HepG2 (cell line): ENCODE measurements at places on chromosomes 2 and 18.

- no peaks in the 10 kb centered on the region for H3K27me3 ChIP-seq
- no peak overlapping the region for H3K4me3 ChIP-seq
- H3K4me1 ChIP-seq = peaks cover 48% of the 10 kb centered on the region
Observed at GRCh38 chr2:100776445-100776844, 43.5 kb upstream of the NPAS2 start.

GRCh38 chr2:239259173-239259572, 141.6 kb downstream of the HDAC4 start:
- H3K4me3 ChIP-seq = no peak overlapping the region
- no peak overlapping the region for H3K27ac ChIP-seq
- H3K4me1 ChIP-seq = peaks cover 32% of the 10 kb centered on the region
- H3K27me3 ChIP-seq = no peaks in the 10 kb centered on the region
- H3K36me3 ChIP-seq = no peaks in the 10 kb centered on the region
- DNase-seq = no peak

DNA sequence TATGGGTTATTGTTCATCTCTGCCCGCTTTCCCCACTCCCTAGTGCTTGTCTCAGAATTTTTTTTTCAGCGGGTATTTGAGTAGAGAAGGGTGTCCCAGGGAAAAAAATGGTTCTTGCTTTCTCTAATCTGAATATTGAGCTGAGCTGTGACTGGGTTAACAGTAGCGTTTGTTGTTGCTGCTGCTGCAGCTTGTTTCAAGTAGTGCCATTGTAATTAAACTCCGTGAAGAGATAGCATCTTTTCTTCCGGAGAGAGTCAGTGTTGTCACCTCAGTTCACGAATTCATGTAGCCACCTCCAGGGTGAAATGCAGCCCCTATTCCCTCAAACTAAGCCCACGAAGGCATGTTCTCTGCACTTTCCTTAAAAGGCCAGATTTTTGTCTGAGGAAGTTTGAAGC, 1.5 kb upstream of the AAK1 start:
- peak overlapping the region; percentile 94; the same call in 1 of the 2 replicates for H3K4me3 ChIP-seq
- peaks cover 3% of the 10 kb centered on the region; the same call in 1 of the 3 replicates for H3K27me3 ChIP-seq
- H3K4me1 ChIP-seq = peaks cover 41% of the 10 kb centered on the region
- DNase-seq = no peak
- H3K36me3 ChIP-seq = no peaks in the 10 kb centered on the region
- no peak overlapping the region for H3K27ac ChIP-seq

DNA sequence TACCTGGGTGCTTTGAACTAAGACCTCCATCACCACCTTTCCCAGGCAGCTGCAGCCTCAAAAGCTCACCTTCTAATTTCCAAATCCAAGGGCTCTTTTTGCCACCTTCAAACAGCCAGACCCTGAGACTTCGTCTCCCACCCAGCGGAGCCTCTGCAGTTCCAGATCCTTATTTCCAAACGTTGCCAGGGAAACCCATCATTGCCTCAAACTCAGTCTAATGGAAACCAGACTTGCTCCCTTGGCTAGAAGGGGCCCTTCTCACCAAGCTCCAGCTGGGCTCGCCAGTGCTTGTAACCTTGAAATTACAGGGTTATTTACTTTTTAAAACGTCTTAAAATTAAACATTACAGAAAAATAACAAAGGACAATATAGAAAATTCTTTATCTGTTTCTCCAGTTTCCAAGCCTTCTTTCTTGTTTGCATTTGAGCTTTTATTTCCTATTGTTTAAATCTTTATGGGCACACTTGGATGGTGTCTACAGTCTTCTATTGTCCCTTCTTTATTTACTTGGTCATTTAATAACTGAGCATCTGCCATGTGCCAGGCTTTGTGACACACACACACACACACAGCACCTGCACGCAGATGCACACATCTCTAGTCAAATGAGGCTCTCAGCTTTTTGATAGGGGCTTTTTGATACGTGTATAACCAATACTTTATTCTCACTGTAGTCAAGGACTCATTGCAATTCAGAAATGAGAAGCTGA, 36.1 kb downstream of the TRPM8 start:
- H3K36me3 ChIP-seq = no peaks in the 10 kb centered on the region
- no peak overlapping the region for H3K4me3 ChIP-seq
- H3K4me1 ChIP-seq = no peaks in the 10 kb centered on the region
- DNase-seq = no peak
- no peak overlapping the region for H3K27ac ChIP-seq

GRCh38 chr2:94870440-94871225, 597 bp upstream of the TEKT4 start:
- no peak overlapping the region for H3K27ac ChIP-seq
- no peaks in the 10 kb centered on the region for H3K36me3 ChIP-seq
- peaks cover 30% of the 10 kb centered on the region; the same call in 2 of the 3 replicates for H3K27me3 ChIP-seq
- no peak overlapping the region for H3K4me3 ChIP-seq
- H3K4me1 ChIP-seq = no peaks in the 10 kb centered on the region

DNA sequence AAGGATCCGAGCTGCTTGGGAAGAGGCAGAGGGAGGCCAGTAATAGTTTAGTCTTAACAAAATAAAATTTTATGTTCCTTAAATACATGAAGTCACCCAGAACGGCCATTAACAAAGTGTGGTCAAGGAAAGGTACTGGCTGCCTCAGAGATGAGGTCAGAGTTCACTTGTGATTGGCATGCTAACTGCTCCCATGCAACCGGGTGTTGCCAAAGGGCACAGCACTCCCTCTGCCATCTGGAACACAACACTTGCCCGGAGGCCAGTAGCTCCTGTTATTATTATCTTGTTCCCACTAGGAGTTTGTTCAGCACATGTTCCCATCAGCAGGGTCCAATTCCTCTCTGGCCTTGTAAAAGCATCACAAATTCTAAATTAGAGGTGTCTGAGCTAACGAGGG, 207.0 kb downstream of the CYP26B1 start:
- H3K4me1 ChIP-seq = no peaks in the 10 kb centered on the region
- DNase-seq = no peak
- H3K27ac ChIP-seq = no peak overlapping the region
- no peak overlapping the region for H3K4me3 ChIP-seq

- no peaks in the 10 kb centered on the region; the same call in 1 of the 2 replicates for H3K36me3 ChIP-seq
- H3K4me1 ChIP-seq = no peaks in the 10 kb centered on the region
- no peak overlapping the region for H3K27ac ChIP-seq
- H3K27me3 ChIP-seq = peaks cover 25% of the 10 kb centered on the region
Observed at GRCh38 chr2:31197669-31198068, 19.6 kb downstream of the CAPN14 start.

DNA sequence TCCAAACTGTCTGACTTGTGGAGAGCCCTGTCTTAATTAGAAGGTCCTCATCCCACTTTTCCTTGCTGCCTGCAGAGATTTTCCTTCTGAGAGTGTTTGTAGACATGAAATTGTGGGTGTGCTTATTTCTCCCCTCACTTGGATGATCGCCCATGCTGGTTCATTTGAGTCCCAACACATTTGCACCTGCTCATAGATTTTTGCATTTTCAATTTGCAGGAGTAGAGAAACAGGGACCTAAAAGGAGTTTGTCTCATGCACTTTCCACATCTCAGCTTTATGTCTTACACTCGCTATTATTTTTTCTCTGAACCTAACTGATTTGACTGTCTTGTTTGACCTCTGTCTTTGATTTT, 33.2 kb upstream of the FHL2 start:
- no peak for DNase-seq
- H3K4me1 ChIP-seq = 0 out of 2 replicates have a peak, but pooled peaks cover 6% of the 10 kb centered on the region
- H3K27me3 ChIP-seq = peaks cover 15% of the 10 kb centered on the region
- H3K36me3 ChIP-seq = no peaks in the 10 kb centered on the region
- H3K4me3 ChIP-seq = no peak overlapping the region

GRCh38 chr18:11040823-11041656, 108.3 kb downstream of the PIEZO2 start:
- no peaks in the 10 kb centered on the region for H3K27me3 ChIP-seq
- H3K4me1 ChIP-seq = peaks cover 61% of the 10 kb centered on the region
- DNase-seq = peak; percentile 94
- H3K4me3 ChIP-seq = peak overlapping the region; percentile 60; the same call in 1 of the 2 replicates

- H3K27me3 ChIP-seq = no peaks in the 10 kb centered on the region; the same call in 2 of the 3 replicates
- H3K4me1 ChIP-seq = peaks cover 9% of the 10 kb centered on the region; the same call in 1 of the 2 replicates
- no peaks in the 10 kb centered on the region for H3K36me3 ChIP-seq
- H3K27ac ChIP-seq = no peak overlapping the region
- DNase-seq = no peak
Observed at GRCh38 chr2:62320657-62321357, 124.9 kb downstream of the B3GNT2 start.

DNA sequence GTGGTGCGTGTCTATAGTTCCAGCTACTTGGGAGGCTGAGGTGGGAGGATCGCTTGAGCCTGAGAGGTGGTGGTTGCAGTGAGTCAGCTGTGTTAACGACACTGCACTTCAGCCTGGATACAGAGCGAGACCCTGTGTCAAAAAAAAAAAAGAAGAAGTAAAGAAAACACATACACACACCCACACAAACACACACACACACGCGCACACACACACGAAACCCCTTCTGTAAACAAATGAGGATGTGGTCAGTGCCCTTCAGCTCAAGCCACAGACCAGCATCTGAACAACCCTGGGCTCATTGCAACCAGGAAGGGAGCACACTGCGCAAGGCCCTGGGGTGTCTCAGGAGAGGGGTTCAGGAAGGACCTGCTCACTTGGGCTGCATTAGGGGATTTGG, 47.9 kb upstream of the KCNF1 start:
- no peaks in the 10 kb centered on the region for H3K36me3 ChIP-seq
- H3K4me3 ChIP-seq = no peak overlapping the region
- no peaks in the 10 kb centered on the region for H3K4me1 ChIP-seq
- no peak for DNase-seq
- no peak overlapping the region for H3K27ac ChIP-seq

DNA sequence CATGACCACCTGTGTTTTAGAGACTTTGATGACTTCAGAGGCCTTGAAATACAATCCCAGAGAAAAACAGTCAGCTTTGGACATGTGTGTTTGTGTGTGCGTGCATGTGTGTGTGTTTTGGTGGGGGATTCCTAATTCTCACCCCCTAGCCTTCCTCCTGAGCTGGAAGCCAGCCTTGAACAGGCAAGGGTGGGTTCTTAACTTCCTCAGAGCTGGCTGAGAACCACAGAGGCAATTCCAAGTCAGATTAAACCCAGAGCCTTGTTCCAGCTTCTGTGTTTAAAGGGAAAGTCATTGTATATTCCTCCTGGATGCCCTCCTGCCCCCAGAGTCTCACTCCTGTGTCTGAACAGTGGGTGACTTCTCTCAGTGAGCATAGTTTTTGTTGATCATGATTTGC, 45.2 kb upstream of the MGAT4A start:
- H3K27ac ChIP-seq = no peak overlapping the region
- H3K36me3 ChIP-seq = no peaks in the 10 kb centered on the region
- H3K4me3 ChIP-seq = no peak overlapping the region
- DNase-seq = no peak
- H3K27me3 ChIP-seq = no peaks in the 10 kb centered on the region

DNA sequence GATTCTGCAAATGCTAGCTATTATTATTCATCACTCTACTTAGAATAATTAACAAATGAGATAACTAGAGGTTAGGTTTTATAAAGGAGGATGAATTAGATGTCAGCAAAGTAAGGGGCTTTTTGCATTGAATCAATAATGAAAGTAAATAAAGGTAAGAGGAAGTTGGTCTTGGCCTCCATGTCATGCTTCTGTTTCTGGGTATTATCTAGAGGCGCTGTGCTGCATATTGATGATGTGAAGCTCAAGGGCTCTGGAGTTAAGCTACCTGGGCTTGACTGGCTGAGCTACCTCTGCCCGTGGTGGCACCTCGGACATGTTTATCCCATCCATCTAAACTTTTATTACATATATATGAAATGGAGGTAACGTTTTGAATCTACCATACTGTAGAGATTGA, 350.9 kb downstream of the PARD3B start:
- H3K4me1 ChIP-seq = peaks cover 14% of the 10 kb centered on the region
- H3K27me3 ChIP-seq = no peaks in the 10 kb centered on the region; the same call in 1 of the 2 replicates
- DNase-seq = no peak
- no peaks in the 10 kb centered on the region for H3K36me3 ChIP-seq
- H3K27ac ChIP-seq = no peak overlapping the region

DNA sequence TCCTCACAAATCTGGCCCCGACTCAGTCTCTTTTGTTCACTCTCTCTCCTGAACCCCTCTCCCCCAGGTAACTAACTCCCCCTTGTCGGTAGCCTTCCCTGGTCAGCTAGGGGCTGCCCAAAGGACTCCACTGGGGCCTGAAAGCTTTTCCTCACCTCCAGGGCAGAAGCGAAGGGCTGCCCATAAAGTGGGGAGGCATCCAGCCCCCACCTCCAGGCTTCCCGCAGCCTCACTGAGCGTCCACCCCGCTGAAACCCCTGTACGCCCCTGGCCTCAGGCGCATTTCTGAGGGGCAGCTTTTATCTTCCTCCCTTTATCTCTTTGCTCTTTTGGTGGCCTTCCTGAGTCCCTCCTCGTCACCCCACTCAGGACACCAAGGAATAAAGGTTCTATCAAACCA, 249.3 kb downstream of the CYP26B1 start:
- no peak overlapping the region for H3K4me3 ChIP-seq
- H3K27ac ChIP-seq = no peak overlapping the region
- H3K4me1 ChIP-seq = no peaks in the 10 kb centered on the region
- DNase-seq = no peak
- peaks cover 60% of the 10 kb centered on the region for H3K27me3 ChIP-seq

DNA sequence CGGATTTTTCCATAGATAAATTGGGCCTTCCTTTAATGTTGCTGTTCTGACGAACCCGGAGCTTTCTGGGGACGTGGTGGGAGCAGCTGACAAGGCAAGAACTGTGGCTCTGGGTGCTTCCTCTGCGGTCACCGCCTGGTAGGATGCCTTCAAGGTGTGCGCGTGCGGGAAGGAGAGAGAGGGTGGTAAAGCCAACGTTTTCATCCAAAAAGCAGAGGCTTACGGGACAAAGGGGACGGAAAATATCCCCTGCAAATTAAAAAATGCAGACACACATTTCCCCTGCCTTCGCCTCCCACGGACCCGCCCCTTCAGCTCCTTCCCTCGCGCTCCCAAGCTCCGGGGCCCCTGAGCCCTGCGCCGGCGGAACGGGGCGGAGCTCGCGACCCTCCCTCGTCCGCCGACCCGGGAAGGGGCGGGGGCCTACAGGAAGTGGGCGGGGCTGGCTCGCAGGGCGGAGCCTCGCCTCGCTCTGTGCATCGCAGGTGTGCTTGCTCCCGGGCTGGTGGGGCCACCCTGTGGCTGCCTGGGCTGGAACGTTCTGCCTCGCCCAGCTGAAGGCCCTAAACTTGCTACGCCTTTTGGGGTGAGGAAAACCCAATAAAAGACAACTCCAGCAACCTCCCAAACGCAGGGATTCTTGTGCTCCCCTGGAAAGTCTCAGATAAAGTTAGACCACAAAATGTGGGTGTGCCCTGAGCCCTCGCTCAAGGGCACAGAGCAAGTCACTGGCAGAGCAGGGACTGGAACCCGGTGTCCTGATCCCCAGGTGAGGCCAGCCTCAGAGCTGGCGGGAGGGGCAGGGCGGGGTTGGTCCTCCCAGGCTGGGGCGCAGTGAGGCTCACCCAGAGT, 25.4 kb upstream of the SLC66A3 start:
- no peak overlapping the region for H3K27ac ChIP-seq
- H3K4me3 ChIP-seq = peak overlapping the region; percentile 64
- DNase-seq = peak; percentile 62
- H3K36me3 ChIP-seq = no peaks in the 10 kb centered on the region

- no peak overlapping the region for H3K27ac ChIP-seq
- H3K27me3 ChIP-seq = no peaks in the 10 kb centered on the region
- H3K4me3 ChIP-seq = no peak overlapping the region
- H3K36me3 ChIP-seq = no peaks in the 10 kb centered on the region
- H3K4me1 ChIP-seq = no peaks in the 10 kb centered on the region
Observed at GRCh38 chr18:46448347-46448746, 208.7 kb downstream of the LOXHD1 start.
